ENCODE measurements at places on chromosomes 13 and 19.

DNA sequence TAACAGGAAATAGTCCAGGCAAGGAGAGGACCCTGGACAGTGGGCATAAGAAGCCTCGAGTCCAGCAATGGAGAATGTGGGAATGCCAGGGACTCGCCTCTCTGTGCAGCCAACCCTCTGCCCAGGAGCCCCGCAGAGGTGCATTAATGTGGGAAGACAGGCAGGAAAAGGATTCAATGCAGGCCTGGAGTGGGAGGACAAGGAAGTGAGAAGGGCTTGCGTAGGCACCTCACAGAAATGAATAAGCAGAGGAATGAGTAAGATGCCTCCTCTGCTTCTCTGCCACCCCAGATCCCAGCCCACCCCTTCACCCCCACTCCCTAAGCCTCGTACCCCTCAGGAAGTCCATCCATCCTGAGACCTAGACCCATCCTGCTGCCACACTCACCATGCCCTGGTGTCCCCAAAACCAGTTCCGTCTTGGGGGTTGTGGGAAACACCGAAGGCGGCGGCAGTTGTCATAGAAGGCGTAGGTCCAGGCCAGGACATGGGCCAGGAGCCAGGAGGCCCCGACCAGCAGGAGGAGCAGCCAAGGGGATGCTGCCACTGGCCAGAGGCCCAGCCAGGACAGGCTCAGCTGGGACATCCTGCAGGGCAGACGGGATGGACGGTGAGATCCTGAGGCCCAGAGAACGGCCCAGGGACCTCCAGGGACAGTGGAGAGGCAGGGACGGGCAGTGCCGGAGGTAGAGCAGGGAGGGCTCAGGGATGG, 692 bp downstream of the CYP4F2 start:
- no peak for DNase-seq

GRCh38 chr19:30105727-30106126, 163.7 kb downstream of the URI1 start:
- DNase-seq: no peak

DNA sequence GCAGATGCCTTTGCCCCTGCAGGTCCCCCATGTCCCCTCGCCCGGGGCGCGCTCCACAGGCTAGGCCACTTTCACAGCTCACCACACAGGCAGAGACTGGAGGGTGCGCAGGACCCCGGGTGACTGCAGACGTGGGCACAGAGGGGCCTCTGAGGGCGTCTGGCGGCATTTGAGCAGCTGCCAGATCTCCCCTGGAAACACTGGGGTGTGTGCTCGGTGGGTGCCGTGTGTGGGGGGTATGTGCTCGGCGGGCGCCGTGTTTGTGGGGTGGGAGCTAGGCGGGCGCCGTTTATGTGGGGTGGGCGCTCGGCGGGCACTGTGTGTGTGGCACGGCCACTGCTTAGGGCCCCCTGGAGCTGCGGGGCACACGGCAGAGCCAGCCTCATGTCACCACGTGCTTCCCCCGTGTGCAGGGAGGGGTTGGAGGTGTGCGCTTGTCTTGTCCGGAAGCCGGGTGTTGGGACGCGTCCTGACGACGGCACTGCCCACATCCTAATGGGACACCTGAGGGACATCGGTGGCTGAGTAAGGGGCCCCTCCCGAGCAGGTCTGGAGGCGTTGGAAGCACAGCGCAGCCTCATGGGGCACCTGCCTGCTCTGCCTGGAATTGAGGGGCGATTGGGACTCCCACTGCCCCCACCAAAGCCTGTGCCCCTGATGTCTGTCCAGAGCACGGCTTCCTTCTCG, 16.7 kb downstream of the CSNK1G2 start:
- DNase-seq: no peak

DNA sequence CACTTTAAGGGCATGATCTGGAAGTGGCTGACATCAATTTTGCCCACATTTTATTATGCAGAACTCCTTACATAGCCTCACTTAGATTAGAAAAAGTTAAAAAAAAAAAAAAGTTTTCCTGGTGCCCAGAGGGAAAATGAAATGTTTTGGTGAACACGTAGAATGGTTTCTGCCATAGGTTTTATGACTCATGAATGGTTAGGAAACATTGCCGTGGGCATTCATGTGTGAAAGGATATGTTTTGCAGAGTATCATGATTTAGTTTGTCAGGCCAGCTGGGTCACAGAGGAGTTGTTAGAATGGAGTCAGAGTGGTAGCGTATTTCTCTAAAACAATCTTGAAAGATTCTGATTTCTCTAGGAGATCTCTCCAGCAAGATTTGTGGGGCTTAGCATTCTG, 133.8 kb downstream of the MRPL57 start:
- DNase-seq: no peak

GRCh38 chr13:113086031-113086750, 19.4 kb upstream of the F7 start:
- DNase-seq: no peak
